Type B pancreatic cell (in vitro differentiated cells): ENCODE measurements at places on chromosomes 16 and 17. TPM values are rescaled to one million over a fixed set of nuclear protein-coding genes. Genes with fewer than 3 reads are reported as not detected.
A peak's percentile ranks its signal among the peaks of the same experiment; 100 is the strongest.

GRCh38 chr16:53166099-53166498 is 111.3 kb downstream of the CHD9 start:
- DNase-seq: no peak

GRCh38 chr17:4623249-4623648 is 18.2 kb downstream of the ALOX15 start:
- DNase-seq: no peak

Gene VAMP2
- total RNA-seq: 44.7 and 46.3 TPM in 2 replicates

DNA sequence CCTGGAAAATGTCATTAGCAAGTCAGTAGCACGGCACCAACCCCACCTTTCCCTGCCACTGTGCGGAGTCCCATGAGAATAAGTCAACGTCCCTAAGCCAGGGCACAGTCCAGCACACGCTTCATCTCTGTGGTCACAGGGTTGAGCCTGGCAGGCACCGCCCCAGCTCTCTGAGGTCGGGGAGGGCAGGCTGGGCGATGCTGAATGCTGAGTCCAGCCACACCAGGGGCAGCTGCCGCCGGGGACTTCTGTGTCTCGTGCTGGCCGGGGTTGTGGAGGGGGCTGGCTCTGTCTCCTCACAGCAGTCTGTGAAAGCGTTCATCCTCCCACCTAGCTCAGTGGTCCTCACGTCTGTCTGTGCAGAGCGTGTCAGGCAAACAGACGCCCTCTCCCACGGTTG is 53.2 kb downstream of the BANP start:
- no peak for DNase-seq

GRCh38 chr17:46978489-46979146 is 435 bp downstream of the RPRML start:
- DNase-seq: no peak

GRCh38 chr17:27244491-27245223 is 49.3 kb upstream of the WSB1 start:
- no peak for DNase-seq

- no peak for DNase-seq
Observed at GRCh38 chr16:6059671-6060070, 962.1 kb upstream of the EEF2KMT start.

GRCh38 chr17:82838386-82839063 is 1.3 kb downstream of the ZNF750 start:
- no peak for DNase-seq

Gene PRSS33
- 0.39 and 2.4 TPM in 2 replicates for total RNA-seq

DNA sequence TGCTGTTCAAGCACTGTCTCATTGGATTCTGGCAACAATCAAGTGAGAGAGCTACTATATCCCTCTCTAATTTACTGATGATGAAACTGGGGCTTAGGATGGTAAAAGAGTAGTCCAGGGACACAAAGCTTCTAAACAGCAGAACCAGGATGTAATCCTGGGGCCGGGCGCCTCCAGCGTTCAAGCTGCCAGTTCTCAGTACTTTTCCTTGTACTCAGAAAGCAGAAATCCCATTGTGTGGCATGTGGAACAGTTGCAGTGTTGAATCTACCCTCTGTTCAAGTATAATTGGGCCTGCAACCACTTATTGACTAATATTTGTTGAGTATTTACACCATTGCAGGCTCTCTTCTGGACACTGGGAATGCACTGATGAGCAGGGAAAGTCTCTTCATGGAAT is 14.5 kb upstream of the CDH13 start:
- DNase-seq: no peak

- DNase-seq: no peak
Observed at GRCh38 chr17:52110923-52111581, 47.5 kb downstream of the CA10 start.

DNA sequence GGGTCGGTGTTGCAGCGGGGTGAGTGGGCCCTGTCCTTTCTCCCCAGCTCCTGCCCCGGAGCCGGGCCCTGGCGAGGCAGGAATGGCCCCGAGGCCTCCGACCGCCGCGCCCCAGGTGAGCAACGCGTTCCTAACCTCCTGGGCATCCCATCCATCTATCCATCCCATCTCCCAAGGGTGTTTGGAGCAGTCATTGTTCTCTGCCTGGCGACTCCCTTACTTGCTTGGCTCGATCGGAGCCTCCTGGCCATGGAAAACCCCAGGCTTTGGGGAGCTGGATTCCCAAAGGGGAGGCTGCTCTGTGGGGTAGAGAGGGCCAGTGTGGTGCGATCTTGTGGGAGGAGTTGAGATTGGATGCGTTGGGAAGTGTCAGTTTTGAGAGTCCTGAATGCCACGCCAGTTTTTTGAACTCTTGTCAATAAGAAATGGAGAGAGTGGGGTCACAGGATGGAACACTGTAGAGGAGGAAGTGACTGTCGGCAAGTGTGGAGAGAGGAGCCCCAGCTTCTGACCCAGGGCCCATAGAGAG is 684 bp downstream of the ZFP90 start:
- DNase-seq: no peak

GRCh38 chr17:42294469-42295398 is 6.4 kb downstream of the STAT5A start:
- no peak for DNase-seq

DNA sequence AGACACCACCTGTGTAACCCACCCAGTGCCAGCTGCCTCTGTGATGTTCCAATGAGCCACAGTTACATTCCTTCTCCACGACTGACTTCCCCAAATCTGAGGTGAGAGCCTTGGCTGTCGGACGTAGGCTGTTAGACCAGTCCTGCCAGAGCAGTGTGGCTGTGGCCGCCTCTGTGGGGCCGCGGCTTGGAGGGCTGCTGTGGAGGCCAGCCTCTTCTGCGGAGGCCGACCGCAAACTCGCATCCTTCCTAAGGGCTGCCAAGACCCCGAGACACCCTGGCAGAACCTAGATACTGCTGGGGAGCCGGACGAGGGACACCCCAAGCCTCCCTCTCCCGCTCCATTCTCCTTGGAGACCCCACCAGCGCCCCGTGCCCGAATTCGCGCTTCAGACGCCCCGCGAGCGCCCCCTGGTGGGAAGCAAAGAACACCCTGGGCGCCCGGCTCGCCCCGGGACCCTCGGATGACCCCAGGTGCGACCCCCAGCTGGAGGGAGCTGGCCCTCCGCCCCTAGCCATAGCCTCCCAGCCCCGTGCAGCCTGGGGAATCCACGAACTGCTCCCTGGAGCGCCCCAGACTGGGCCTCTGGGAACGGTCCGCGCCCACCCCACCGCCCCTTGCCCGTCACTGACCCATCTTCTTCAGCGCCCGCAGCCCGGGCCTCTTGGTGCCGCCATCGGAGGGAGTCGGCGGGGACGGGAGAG is 547 bp downstream of the PLCD3 start:
- peak; percentile 86 for DNase-seq

DNA sequence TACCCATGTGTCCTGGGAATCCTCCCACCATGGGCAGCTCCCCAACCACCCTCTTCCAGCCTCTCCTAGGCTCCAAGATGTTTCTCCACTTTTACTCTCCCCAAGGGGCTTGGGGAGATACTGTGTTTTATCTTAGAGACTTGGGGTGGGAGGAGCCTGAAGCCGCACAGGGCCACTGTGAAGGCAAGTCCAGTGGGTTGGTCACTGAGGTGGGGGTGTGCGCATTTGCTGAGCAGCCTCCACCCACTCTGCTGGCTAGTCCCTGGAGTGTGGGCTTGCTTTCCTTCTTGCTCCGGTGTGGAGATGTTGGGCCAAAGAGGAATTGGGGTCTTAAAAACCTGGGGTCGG is 4.1 kb upstream of the CLDN9 start:
- DNase-seq: no peak

- no peak for DNase-seq
Observed at GRCh38 chr17:60891149-60891548, 213.5 kb downstream of the BCAS3 start.

- DNase-seq: no peak
Observed at GRCh38 chr17:69716556-69716955, 302.1 kb downstream of the MAP2K6 start.

Gene OTOA
- 0.17 TPM in 1 of 2 replicates, not detected in the other for total RNA-seq

GRCh38 chr17:77508047-77508715 is 367.4 kb downstream of the SEC14L1 start:
- no peak for DNase-seq

Gene LAT
- total RNA-seq: 3.8 and 8.5 TPM in 2 replicates

Gene TMEM204
- total RNA-seq: 1.0 TPM in 1 of 2 replicates, not detected in the other

- DNase-seq: no peak
Observed at GRCh38 chr16:31475946-31476302, 4.0 kb downstream of the TGFB1I1 start.

DNA sequence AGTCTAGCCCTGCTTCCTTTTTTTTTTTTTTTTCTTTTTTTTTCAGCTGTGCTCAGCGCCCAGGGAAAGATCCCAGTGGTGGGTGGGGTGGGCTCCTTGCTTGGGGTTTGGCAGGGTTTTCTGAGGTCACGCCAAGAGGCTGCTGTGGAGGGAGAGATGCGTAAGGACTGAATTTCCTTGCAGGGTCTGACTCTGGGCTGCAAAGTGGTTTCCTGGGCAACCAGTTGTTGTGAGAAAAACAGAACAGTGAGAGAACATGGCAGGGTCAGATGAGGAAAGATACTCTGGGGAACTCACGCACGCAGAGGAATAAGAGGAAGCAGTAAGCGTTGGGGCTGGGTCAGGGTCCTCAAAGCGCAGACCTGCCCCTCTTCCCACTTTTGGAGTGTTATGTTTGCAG is 119.5 kb downstream of the IRF8 start:
- DNase-seq: no peak
